Caudate nucleus (tissue), 63 donors: ENCODE measurements at places on chromosomes 4 and X.

DNA sequence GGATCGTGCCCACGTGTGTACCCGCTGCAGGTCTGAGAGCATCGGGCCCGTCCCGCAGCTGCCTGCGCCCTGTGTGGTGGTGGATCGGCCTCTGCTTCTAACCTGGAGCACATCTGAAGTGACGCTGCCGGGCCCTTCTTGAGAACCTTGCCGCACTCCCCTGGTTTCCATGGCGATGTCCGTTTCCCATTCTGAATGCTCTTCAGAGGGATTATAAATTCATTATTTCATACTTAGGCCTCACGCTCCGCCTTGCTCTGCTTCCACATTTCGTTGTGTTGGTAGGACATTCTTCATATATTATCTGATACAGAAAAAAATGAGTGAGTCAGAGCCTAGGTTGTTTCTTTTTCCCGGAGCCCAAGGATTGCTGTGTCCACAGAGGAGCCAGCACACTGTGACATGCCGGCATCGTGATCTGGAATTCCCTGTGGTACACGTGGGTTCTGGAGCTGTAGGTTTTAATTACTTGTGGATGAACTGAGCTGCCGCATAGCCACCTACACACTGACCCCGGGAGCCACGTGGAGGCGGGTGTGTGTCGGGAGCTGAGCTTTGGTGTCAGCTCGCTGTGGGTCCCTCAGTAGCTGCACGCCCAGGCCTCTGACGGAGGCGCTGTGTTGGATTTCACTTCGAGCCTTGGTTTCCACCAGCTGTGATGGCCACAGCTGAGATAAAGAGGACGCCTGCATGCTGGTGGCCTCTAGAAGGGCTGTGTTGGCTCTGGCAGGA lies 63.4 kb downstream of the PSAPL1 start:
- DNase-seq = no peak

DNA sequence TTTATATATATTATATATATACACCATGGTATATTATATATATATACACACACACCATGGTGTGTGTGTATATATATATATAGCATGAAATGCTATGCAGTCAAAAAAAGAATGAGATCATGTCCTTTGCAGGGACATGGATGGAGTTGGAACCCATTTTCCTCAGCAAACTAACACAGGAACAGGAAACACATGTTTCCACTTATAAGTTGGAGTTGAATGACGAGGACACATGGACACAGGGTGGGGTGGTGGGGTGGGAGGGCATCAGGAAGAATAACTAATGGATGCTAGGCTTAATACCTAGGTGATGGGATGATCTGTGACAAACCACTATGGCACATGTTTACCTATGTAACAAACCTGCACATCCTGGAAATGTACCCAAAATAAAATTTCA lies 293.6 kb upstream of the NDST3 start:
- no peak for DNase-seq

DNA sequence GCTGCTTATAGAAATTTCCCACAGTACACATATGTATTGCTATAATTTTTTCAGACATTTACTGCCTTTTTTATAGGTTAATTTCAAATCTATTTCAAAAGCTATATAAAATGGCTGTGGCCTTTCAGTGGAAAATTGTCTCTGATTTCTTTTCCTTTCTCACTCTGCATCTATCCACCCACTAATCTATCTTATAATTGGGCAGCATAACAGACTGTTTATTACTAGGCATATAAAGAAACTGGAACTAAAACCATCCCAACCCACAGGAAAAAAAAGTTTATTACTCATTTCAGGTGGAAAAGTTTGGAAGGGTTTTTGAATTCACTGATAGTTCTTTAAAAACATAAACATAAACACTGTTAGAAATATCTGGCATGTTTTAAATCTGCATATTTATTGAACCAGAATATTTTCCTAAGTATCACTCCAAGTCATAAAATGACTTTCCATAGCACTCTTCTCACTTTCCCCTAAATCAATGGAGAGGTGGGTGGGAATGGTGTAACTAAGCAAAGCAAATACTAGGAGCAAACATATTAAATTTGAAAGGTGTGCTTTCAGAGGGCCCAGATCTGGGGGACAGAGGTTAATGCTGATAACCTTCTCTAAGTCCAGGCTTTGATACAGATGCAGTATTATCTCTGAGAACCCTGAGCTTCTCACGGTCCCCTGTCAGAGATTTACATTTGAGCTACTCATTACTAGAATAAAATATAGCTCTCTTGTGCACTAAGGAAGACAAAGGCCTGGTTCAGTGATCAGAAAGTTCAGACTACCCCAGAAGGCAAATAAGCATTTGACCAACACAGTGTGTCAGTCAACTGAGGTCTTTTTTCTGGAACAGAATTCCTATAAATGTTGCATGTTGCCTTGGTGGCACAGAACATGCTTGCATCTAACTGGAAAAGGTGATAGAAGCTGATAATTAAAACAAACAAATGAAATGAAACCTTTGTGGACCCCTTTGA lies 328.3 kb downstream of the UNC5C start:
- DNase-seq = no peak

GRCh38 chr4:151256134-151256533 lies 20.8 kb upstream of the PRSS48 start:
- no peak for DNase-seq

DNA sequence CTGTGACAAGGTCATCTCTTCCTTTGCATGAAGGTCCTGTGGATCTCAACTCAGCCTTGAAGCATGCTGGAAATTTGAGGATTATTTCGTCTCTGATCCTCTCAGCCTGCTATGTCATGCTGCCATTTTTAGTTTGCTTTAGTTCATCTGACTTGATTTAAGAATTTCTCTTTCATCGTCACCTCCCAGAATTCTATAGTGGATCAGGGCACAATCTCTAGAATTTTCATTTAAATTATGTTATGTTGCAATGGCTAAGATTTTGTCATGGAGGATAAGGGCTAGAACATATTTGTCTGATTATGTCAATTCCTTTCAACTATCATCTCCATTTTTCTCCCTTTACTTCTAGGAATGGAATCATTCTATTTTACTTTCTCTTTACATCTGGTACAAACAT lies 98.8 kb downstream of the PCDH10 start:
- DNase-seq = no peak

GRCh38 chrX:133660281-133660680 lies 245.0 kb upstream of the GPC4 start:
- DNase-seq = no peak

DNA sequence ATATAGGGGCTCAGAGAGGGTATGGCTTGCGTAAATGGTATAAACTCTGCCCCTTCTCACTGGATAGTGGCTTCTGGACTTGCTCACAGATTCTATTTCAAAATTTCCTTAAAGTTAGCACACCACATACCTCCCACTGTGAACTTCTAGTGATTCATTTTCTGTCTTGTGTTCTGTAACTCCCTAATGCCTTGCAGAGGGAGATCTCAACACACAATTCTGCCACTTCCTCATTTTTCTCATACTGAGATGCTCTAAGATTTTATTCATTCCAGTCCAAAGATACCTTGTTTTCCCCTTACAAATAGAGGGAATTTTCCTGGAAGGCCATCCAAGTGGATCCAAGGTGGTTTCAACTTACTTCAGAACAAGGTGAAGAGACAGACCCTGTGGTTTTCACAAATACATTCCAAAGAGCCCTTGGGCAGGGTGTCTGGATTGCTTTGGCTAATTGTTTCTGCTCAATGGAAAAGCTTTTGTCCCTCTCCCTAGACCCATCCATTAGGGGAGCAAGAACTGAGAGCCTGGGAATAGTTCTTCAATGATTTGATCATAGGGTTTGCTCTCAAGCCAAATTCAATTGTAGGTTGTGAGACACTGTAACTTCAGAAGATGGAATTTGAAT lies 52.1 kb upstream of the CAPN6 start:
- DNase-seq = no peak

GRCh38 chr4:56768316-56768715 lies 53.2 kb downstream of the SPINK2 start:
- no peak for DNase-seq

- no peak for DNase-seq
Measured at GRCh38 chrX:54416965-54417364, 23.2 kb upstream of the TSR2 start.

GRCh38 chr4:55819634-55820033 lies at the start of gene EXOC1L:
Gene EXOC1L (plus strand): TSS chr4:55819790. CDS start chr4:55820027, 237 bp downstream.
- no peak for DNase-seq

GRCh38 chr4:139756391-139757180 lies 91.0 kb downstream of the MGST2 start:
- no peak for DNase-seq

DNA sequence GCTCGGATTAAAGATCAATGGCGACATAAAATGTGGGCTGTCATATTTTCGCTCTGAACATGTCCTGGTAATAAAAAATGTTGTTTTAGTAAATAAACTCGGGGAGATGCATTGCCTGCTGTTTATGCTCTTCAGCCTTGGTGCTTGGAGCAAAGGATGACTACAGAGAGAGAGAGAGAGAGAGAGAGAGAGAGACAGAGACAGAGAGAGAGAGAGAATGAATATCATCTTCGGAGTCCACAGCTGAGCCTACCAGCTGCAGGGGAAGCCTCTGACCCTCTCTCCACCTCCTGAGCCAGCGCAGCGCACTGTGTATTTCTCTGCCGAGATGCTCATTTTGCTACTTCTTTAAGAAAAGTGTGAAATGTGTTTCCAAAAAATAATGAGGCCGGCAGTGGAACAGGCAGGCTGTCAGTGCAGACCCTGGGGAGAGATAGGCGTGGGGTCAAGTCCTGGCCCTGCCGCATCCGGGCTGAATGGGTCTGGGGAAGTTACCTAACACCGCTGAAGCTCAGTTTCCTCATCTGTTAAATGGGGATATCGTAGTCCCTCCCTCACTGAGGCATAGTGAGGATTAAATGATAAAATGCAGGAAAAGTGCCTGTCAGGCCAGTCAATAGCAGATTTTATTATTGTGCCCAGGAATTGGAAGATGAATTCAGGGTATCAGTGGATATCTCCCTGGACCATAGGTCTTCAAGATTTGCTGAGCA lies 58.5 kb upstream of the LGI2 start:
- no peak for DNase-seq

DNA sequence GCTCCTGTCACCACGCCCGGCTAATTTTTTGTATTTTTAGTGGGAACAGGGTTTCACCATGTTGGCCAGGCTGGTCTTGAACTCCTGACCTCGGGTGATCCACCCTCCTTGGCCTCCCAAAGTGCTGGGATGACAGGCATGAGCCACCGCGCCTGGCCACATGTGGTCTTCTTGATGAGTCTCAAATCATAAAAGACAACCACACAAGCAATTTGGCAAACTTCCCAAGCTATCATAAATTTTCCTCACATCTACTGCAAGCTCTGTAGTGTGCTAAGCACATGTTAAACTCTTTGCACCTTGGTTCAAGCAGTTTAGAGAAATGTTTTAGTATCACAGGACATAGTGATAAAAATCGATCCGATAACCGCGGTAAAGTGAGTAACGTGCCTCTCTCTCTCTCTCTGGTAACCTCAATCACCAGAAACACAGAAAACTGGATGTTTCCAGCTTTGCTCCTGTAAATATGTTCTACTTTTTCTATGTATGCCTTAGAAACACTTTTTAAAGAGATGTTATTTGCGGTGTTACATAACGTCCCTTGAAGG lies 256.8 kb downstream of the DHRSX start:
- no peak for DNase-seq

- no peak for DNase-seq
Measured at GRCh38 chrX:41667631-41668030, 21.1 kb upstream of the GPR34 start.
